NCI-H1694 (cell line): ENCODE measurements at places on chromosomes 3 and 15.

GRCh38 chr3:185042312-185043050, 110.4 kb downstream of the C3orf70 start:
- no peak for DNase-seq

DNA sequence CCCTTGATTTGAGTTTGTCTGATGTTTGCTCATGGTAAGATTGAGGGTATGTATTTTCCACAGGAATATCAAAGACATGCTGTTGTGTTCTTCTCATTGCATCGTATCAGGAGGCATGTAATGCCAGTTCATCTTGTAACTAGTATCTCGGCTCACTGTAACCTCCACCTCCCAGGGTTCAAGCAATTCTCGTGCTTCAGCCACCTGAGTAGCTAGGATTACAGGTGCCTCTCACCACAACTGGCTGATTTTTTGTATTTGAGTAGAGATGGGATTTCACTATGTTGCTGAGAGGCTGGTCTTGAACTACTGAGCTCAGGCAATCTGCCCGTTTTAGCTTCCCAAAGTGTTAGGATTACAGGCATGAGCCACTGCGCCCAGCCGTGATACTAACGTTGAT, 162.9 kb upstream of the BHLHE40 start:
- no peak for DNase-seq

DNA sequence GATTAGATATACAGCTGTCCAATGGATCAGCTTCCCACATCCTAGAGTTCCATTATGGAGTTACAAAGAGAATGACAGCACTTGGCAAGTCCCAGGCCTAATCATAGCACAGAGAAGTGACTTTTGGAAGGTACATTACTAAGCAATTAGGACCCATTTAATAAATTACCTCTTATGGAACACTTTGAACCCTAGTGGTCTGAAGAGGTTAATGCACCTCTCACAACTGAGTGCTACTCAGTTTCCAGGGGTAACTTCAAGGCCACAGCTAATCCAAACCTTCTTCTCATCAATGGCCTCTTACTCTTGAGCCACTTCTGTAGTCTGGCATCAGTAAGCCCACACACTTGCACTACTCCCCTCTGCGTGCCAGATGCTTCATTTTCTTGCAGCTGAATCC, 34.9 kb upstream of the MEIS2 start:
- DNase-seq = no peak

DNA sequence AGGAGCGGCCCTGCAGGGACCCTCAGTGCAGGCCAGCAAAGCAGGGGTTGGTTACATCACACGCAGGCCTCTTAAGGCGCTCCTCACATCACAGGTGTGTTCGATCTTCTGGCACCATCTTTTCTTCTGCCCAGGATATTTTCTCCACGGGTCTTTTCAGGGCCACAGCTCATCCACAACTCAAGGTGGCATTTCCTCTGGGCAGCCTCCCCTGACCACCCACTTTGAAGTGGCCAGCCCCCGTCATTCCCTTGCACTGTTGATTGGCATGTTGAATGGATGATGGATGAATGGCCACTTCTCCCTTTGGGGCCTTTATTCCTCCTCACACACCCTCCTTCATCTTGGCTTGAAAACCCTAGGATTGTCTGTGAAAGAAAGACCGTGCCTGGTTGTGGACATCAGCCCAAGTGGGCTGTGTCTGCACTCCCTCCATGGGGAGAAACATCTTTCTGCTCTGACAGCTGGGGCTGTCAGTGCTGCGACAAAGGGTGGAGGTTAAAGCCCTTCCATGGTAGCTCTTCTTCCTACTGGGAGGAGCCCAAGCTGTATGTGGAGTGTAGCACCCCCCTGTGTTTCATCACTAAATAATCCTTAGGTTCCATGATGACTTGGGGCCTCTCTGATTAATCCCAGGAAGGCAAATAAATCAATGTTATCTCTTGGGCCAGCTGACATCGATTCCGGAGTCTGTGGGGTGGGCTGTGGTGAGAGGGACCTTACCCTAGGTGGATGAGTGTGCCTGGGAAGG, 102.5 kb downstream of the EPHB1 start:
- no peak for DNase-seq

DNA sequence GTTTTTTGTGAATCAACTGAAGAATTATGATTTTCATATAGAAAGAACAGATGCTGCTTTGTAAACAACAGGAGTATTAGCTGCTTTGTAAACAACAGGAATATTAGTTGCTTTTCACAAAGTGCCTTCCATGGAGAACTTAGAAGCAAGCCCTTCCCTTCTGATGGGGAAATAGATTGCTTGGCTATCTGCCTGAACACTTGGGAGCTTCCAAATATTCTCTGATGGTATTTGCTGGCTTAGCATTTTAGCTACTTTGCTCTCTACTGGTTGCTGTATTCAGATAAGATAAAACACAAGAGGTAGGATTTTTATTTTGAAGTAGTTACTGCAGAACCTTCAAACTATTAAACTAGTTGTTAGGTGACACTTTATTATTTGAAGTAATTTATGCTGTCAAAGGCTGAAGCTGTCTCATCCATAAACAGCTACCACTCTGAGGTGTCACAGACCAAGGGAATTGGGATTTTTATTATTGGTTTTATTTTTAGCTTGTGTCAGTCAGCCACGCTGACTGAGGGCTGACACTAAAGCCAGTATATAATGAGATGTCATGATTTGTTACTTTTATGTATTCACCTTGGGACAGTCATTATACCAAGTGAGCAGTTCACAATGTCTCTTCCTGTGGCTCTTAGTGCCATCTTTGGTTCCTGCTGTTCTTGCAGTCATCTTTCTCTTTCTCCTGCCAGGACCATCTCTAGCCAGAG, 50.0 kb downstream of the ZIC1 start:
- DNase-seq = no peak
